ENCODE measurements at places on chromosomes 12 and 14.

DNA sequence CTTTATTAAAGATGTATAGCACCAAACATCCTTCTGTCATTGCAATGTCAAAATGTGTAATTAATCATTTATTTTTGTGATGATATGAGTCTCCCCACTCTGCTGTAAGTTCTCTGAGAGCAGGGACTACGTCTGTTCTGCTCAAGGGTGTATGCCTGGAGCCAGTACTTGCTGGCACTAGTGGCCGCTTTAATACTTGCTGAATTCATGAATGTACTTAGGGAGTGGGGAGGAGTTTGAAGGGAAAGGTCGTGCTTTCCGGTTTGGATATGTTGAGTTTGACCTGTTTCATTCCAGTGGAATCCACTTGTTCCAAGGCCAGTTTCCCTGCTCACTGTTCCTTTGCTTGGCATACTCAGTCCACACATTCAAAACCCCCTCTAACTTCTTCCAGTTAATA is 1.9 kb upstream of the DCAF5 start:
- peak; percentile 49 for DNase-seq

- no peak for DNase-seq
Measured at GRCh38 chr14:54395716-54396115, 1.1 kb upstream of the CDKN3 start.

GRCh38 chr12:11543457-11544158 is 105.9 kb upstream of the ETV6 start:
- DNase-seq, result no peak

GRCh38 chr12:51192284-51192671 is 19.3 kb upstream of the TFCP2 start:
- no peak for DNase-seq

DNA sequence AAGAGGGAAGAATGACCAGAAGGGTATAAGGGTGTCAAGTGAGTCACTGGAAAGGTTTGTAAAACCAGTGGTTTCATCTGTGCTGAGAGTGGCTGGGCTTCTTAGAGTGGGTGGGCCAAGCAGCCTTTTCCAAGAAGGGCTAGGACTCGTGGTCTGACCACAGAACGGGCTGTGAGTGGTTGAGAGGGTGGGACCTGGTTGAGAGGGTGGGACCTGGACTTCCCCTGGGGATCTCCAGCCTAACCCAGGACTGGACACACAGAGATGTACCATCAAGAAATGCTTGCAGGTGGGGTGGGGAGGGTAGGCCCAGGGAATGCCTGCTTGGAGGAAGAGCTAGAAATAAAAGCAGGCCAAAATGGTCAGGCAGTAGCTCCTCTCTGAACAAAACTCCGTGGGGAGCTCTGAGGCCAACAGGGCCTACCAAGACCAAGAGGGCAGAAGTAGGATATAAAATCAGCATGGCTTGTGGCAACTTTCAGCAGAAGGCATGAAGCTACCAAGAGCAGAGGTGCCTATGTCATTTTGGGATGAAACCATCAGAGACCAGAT is 140.5 kb downstream of the FOXN3 start:
- peak; percentile 86 for DNase-seq

DNA sequence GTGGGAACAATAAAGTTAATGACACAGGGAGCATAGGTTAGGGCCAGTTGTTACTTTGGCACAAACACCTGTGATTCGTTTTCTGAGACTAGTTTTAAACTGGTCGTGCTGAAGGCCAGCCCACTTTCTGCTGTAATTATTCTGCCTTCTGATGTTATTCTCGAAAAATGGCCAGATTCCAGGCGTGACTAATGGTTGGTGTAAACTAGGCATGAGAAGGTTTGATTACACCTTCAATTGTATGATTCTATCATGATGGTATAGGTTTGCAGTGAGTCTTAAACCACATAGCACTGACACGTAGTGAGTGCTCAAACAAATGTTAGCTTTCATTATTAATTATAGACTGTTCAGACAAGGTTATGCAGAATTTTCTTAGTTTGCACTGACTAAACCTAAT is 39.0 kb downstream of the CKB start:
- peak; percentile 93 for DNase-seq

GRCh38 chr12:113057565-113058485 is 1.3 kb downstream of the DTX1 start:
- no peak for DNase-seq

DNA sequence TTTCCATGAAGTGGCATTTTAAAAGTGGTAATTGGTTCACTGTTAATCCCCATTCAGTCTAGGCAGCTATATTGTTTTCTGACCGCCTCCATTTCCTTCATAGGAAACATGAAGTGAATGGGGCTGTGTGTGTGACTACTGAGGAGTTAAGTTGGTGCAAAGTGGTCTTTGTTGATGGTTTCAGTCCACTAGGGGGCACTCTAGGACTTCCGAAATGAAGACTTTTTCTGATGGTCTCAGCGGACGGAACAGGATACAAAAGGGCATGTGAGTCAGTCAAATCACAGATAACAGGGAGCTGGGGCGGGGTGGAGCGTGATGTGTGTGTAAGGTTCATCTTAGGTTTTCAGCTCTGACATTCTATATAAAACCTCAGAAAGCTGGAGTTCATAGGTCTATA is 240.1 kb upstream of the OR4E1 start:
- DNase-seq, result peak; percentile 16

DNA sequence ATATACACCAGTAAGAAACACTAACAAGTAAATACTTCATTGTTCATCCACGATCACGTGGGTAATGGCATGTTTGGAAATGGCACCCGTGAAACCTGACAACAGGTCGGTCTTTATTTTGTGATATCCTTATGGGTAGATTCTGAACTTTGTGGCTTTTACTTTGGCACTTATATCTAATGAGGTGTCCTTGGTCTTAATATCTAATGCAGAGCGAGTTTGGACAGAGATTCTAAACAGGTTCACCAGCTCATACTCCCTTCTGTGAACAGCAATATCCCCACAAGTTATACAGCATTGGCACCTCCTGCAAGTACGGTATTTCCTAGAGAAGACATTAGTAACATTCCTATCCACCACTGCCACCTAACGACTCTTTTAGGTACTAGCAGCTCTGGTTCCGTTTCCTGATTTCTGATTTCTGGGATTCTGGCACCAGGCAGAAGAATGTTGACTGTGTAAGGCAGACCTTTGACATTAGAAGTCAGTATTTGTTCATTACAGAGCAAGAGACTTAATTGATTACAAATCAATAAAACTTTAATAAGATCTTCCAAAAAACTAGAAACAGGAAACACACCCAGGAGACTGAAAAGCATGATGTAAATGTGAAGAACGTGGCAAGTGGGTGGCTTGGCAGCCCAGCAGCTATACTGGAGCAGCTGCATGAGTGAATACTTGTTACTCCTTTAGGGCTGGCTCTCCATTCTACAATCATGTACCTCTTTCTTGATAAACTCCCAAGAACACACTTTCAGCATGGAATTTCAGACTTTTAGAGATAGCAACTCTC is 2.5 kb downstream of the ANG start:
- peak; percentile 76 for DNase-seq

DNA sequence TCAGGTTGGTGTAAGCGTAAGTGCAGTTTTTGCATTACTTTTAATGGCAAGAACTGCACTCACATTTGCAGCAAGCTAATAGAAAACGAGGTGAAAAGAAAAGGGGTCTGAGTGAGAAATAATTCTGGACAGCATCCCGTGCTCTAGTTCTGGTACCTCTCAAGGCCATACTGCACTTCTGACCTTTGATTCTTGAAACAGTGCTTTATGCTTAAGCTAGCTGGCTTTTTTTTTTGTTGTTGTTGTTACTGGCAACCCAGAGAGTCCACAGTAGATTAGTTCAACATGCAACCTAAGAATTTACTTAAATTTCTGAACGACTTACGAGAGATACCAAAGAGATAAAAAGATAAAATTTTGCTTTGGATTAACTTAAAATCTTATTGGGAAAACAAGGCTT is 75.2 kb upstream of the PRKD1 start:
- DNase-seq, result peak; percentile 5

GRCh38 chr12:47894068-47894467 is 10.7 kb downstream of the VDR start:
- no peak for DNase-seq

DNA sequence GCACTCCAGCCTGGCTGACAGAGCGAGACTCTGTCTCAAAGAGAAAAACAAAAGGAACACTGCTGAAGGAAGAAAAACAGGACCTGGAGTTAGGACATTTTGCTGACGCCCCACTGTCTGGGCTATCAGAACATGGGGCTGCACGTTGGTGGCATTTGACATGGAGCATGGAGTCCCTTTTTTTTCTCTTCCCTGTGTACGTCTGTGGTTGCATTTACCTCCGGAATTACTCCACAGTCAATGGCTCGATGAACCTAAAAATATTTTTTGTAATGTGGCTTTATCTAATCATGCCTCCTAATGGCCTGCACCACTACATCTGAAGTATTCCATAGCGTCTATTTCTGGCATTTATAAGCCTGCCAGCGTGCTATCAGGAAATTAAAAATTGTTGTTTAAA is 30.7 kb downstream of the TESC start:
- no peak for DNase-seq

DNA sequence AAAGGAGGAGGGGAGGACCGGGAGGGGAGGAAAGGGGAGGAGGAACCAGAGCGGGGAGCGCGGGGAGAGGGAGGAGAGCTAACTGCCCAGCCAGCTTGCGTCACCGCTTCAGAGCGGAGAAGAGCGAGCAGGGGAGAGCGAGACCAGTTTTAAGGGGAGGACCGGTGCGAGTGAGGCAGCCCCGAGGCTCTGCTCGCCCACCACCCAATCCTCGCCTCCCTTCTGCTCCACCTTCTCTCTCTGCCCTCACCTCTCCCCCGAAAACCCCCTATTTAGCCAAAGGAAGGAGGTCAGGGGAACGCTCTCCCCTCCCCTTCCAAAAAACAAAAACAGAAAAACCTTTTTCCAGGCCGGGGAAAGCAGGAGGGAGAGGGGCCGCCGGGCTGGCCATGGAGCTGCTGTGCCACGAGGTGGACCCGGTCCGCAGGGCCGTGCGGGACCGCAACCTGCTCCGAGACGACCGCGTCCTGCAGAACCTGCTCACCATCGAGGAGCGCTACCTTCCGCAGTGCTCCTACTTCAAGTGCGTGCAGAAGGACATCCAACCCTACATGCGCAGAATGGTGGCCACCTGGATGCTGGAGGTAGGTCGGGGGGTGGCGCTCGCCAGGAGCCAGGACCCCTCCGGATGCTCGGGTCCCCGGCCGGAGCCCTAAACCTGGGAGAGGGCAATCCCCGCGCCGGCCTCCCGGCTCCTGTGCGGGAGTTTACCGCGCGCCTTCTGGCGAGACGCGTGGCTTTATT is at the start of gene CCND2:
CCND2 (plus strand) TSS at position 111 of the 744 bp plus-strand sequence; CDS start at position 390, 279 bp downstream.
- peak; percentile 92 for DNase-seq

- no peak for DNase-seq
Measured at GRCh38 chr12:130127532-130127911, 34.7 kb upstream of the FZD10 start.

GRCh38 chr14:89973234-89973823 is 17.6 kb downstream of the TDP1 start:
- DNase-seq, result peak; percentile 80

All from astrocyte of the hippocampus (primary cell).